ENCODE measurements at places on chromosomes 13 and 19.

GRCh38 chr19:5054551-5055456 is 85.9 kb downstream of the KDM4B start:
- no peak for DNase-seq

GRCh38 chr19:35090506-35091214 is 25.0 kb upstream of the FXYD3 start:
- DNase-seq, result peak; percentile 59

GRCh38 chr19:5718037-5718578 is 1.8 kb downstream of the LONP1 start:
- DNase-seq, result peak; percentile 65

DNA sequence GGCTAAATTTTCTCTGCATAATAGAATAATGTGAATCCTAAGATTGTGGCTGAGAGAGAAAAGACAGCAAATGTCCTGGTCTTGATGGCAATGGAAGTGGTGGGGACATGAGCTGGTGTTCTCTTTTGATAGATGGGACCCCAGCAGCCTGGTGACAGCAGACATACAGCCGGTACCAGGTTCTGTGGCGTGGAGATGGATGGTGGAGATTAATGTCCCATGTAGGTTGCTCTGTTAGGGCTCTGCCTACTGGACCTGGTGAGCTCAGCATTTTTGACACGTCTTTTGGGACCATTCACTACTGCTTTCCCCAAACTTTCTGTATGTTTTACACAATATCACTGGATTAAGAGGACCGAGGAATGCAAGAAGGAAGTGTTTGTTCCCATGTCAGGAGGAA is 8.2 kb upstream of the SIGLEC14 start:
- DNase-seq, result no peak

GRCh38 chr13:36313047-36313969 is 15.7 kb upstream of the CCDC169 start:
- DNase-seq, result no peak

DNA sequence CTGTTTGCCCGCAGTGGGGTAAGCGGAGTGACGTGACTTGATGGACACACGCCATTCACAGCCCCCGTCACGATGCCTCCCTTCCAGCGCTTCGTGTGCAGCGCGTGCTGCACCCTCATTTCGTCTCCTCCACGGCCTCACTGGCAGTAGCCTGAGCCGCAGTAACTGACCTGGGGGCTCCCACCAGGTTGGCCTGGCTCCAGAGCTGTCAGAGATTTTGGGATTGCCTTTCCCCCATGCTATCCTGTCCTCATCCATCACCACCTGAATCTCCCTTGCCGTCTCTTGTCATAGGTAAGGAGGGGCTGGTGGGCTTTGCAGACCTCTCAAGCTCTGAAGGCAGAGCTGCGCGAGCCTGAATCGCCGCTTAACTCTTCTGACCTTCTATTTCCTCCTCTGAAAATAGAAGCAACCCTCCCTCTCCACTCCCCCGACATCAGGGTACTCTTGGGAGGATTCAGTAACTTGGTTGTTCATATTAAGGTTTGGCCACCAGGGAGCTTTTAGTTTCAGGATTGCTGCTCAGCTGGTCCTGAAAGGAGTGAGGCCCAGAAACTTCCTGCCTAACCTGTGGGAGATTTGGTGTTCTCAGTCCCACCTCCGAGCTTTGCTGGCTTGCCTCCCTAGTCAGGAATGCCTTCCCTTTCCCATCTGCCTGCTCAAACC is 27.9 kb downstream of the SIGLEC5 start:
- DNase-seq, result no peak

DNA sequence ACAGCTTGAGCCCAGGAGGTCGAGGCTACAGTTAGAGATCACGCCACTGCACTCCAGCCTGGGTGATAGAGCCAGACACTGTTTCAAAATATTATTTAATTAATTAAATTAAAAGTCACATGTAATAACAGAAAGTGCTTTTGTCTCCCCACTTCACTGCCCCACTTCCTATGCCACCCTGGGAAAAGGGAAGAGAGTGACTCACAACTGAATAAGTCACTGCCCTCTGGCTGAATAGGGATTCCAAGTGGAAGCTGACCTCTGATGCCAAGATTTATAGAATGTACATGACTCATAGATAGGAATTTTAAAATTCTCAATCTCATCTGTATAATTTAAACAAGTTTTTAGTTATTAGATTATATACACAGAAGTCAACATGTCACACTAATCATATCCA is 22.2 kb upstream of the ERVV-1 start:
- peak; percentile 26 for DNase-seq

DNA sequence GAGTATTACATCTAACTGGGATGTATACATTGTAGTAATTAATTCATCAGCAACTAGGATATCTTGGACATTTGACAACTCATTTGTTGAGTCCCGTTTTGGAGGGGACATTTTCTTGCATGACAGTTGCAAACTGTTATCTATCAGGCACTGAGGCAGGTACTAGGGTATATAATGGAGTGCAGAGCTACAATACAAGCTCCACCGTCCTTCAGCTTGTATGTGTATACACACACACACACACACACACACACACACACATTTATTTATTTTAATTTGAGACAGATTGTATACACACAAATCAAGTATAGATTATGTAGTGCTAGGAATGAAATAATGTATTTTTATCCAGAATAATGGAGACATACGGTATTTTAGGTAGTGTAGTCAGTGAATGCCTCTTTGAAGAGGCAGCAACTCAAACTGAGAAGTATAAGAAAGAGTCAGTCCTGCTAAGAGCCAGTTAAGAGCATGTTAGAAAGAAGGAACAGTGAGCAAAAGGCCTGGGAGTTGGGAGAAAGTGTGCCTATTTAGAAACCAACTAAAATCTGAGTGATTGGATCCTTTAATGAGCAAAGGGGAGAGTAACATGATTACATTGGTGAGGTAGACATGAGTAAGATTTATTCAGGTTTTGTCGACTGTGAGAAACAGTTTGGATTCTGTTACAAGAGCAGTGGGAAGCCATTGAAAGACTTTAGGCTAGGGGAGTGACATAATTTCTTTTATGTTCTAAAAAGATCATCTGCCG is 74.5 kb downstream of the NBEA start:
- DNase-seq, result no peak

DNA sequence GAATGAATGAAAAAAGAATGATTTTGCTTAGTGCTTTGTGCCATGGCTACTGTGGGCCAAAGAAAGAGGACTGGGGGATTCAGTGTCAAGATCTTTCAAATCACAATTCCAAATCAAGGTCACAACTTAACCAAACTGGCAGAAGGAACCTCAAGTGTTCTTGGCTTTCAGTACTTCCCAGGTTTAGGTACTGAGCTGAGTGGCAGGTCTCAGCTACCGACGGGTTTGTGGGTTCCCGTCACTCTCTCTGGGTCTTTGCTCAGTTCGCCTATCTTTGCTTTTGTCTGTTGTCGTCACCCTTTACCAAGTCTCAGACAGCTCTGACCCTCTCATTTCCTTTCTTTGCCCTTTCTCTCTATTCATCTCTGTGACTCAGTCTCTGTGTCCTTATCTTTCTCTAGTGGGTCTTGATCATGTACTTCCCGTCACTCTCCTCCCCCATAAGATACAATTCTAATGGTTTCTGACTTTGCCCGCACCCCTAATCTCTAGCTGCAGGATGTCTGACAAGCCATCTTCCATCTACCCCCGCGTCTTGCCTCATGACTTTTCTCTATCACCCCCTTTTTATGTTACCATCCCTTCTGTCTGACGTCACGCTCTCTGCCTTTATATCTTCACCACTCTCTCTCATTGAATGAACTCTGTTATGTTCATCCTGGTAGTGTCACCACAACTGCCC is 33.3 kb upstream of the LRRC4B start:
- no peak for DNase-seq

DNA sequence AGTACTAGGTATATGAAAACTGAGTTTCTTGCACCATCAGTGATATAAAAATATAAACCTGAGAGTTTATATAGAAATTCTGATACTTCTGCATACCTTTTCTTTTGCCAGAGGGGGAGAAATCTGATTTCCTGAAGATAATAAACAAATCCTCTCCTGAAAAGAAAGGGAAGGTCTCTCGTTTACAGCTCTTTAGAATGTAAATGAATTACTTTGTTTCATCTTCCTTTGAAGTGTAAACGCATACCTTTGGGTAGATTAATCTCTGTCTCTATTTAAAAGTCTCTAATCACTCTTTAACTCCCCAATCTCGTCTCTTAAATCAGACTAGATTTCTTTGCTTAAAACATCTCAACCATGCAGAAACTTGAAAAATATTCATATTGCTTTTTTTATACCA is 1092.9 kb downstream of the SLITRK5 start:
- DNase-seq, result no peak

DNA sequence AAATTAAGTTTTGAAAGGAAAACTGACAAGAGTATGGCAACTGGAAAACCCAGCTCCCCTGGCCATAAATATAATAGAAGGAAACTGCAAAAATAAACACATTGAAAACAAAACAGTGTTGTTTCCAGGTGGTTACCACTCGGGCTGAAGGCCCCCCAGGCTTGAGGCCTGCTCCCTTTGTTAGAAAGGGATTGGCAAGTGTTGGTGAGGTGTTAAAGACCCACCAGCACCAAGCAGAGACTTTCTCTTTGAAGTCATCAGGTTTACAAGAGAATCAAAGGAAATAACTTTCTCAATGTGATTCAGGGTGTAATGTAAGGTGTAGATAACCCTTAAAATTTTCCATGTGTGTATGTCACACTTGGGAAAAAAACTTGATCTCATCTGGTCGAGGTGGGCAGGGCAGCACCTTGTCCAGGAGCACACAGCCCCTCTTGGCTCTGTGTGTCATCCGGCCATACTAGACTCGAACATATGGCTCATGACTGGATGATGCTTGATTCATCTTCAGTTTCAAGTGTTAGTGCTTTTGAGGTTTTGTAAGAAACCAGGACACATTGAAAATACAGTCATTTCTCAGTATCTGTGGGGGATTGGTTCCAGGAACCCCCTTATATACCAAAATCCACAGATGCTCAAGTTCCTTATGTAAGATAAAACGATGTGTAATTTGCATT is 7.8 kb downstream of the ACTN4 start:
- no peak for DNase-seq

DNA sequence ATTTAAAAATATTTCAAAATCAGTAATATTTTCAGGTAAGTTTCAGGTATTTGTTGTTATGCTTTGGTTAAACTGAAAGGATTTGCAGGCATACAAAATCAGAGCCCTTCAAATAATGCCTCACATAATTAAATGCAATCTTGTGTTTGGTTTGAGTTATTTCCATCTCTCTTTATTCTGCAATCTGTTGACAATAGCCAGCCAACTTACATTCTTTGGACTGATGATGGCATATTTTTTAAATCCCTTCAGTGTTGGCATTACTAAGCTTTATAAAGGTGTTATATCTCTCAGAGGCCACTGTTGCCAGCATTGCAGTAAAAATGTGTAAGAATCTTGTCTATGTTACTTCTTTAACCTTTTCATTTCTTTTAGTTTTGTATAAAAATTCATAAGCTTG is 257.2 kb upstream of the RFC3 start:
- DNase-seq, result no peak

DNA sequence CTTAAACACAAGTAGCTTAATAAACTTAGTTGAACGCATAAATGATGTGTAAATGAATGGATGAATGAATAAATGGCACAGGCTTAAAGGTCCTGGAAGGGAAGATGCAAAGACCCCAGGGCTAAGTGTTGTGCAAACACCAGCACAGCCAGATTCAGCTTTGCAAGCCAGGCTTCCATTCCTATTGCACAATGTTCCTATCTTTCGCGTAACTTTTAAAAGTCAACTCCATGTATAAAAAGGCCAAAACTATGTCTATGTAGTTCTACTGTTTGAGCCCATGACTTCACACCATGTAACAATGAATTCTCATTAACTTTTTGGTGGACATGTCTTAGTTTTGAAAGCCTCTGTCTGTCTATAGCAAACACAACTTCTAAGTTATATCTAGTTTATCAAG is 226.0 kb downstream of the NALCN start:
- no peak for DNase-seq

- no peak for DNase-seq
Observed at GRCh38 chr19:49632576-49632975, 7.4 kb downstream of the RRAS start.

DNA sequence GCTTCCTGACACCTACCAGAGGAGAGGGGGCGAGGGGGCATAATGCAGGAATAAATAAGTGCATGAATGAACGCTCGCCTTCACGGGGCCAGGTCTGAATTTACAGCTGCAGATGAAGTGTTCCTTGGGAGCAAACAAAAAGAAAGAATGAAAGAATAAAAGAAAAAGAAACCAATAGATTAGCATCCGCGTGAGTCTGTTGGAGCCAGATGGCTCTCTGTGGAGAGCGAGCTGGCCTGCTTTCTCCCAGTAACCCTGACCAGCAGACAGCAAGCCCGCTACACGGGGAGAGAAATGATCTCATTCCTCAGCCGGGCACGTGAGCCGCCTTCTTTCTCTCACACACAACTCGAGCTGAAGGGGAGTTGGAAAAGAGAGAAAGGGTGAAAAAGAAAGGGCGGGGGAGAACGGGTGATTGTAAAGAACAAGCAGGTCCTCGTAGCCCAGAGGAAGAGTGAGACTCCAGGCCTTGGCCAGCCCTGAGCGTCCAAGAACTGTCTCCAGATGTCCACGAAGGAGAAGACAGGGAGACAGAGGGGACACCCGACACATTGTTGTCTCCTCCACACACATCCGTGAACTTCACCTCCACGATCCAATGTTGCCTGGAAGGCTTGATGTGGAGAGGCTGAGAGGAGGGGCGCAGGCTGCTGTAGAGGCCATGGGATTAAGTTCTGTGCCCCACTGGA is 81.4 kb downstream of the RNASEH2B start:
- DNase-seq, result peak; percentile 53

DNA sequence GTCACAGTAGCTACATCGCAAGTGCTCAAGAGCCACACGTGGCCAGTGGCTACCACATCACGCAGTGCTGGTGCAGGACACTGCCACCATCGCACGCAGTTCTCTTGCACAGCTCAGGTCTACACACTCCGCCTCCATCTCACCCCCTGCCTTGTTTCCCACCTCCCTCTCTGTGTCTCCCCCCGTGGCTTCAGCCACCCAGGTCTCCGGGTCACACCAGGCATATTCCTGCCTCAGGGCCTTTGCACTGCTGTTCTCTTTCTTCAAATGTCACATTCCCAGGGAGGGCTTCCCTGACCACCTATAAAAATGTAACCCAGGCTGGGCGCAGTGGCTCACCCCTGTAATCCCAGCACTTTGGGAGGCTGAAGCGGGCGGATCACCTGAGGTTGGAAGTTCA is 10.6 kb downstream of the CCDC8 start:
- no peak for DNase-seq

DNA sequence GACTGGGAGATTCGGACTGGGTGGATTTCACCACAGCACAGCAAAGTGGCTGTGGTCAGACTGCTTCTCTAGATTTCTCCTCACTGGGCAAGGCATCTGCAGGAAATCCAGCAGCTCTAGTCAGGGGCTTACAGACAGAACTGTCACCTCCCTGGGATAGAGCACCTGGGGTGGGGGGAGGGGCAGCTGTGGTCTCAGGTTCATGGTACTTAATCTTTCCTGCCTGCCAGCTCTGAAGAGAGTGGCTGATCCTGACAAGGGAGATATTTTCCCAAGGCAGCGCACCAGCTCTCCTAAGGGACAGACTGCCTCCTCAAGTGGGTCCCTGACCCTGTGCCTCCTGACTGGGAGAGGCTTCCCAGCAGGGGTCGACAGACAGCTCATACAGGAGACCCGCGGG is 212.8 kb upstream of the KLF12 start:
- DNase-seq, result no peak
